NCI-H526 (cell line): ENCODE measurements at places on chromosomes 13 and 19.
A peak's percentile ranks its signal among the peaks of the same experiment; 100 is the strongest.

GRCh38 chr19:39154629-39155100, 29.1 kb downstream of the PAK4 start:
- peak; percentile 19 for DNase-seq

DNA sequence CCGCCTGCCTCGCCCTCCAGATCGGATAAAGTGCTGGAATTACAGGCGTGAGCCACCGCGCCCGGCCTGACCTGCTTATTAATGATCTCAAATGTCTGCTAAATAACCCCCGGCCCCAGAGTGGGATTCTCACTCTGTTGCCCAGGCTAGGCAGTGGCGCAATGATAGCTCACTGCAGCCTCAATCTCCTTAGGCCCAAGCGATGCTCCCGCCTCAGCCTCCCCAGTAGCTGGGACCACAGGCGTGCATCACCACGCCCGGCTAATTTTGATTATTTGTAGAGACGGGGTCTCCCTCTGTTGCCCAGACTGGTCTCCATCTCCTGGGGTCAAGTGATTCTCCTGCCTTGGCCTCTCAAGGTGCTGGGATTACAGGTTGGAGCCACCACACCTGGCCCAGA, 626 bp upstream of the ATP5F1D start:
- DNase-seq: no peak

DNA sequence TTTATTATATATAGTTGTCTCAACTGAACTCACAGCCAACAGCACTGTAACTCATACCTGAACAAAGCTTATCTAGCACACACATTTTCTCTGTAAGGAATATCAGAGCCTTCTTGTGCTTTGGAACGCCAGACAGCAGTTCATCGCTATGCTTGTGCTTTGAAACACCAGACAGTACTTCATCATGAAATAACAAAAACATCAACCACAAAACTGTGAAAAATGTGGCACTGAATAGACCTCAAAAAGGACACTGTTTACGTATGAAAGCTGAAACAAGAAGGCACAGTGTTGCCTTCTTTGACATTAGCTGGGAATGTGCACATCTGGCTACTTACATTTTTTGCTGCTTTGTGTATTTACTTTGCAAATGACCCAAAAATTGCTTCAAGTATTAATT, 160.2 kb downstream of the PDS5B start:
- no peak for DNase-seq

DNA sequence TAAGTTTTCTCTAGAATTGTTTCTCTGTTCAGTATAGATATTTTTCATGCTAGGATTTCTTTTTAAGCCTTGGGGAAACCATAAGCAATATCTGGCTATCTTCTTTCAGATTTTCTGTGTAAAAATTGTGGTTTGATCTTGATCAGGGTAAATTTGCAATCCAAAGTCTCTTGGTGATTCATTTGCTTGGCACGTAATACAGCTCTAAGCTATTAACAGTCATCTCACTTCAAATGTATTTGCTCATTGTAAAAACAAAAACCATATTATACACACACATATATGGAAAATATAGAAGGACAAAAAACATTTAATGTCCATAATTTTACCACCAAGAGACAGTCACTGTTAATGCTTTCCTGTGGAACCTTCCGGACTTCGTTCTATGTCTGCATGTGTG, 191.0 kb downstream of the SHISA2 start:
- peak; percentile 50 for DNase-seq

GRCh38 chr13:67353941-67354340, 123.8 kb upstream of the PCDH9 start:
- DNase-seq: no peak

- no peak for DNase-seq
Measured at GRCh38 chr13:94427313-94427953, 52.0 kb downstream of the DCT start.

DNA sequence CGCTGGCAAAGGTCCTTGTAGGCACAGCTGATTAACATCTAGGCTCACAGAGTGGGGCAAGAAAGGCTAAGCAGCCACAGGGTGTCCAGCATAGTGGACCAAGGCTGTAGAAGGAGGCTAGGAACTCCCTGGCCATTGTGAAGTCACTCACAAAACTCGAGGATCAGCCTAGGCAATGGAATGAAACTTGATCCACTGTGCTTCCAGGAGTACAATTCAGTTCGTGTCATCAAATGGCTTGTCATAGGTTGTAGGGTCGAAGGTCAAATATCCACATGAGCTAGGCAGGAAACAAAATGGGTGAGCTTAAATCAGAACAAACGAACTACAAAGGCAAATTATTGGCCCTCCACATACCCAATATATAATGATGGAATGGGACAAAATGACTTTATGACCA, 4.4 kb upstream of the FAM187B start:
- no peak for DNase-seq

DNA sequence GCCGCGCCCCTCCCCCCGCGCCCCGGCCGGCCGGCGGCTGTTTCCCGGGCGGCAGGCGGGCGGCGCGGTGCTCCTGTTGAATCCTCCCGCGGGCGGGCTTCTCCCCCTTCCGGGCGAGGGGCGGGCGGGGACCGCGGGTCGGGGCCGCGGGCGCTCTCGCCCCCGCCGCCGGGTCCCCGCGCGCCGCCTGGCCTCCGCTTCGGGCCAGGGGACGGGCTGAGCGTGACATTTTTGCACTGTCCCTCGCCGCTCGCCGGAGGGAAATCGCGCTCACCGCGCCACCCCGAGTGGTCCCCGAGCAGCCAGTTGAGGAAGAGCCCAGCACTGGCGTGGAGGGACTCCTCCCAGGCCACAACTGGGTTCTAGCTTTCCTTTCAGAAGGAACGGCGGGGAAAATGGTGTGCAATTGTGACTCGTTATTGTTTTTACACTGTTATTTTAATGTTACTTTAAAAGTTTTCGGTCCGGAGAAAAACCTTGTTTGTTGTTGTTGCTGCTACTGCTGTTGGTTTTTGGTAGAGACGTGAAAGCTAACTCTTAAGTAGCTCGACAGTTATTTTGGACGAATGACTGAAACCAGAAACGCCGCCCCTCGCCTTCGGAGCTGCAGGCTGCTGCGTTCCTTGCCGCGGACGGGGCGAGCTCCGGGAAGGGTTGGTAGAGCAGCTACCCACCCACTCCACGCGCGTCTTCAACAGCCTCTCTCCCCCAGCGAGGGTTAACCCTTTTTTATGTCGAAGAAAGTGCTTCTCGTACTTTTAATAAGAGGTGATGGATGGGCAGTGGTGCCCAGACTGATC, 959 bp downstream of the PDS5B start:
- peak; percentile 69 for DNase-seq

DNA sequence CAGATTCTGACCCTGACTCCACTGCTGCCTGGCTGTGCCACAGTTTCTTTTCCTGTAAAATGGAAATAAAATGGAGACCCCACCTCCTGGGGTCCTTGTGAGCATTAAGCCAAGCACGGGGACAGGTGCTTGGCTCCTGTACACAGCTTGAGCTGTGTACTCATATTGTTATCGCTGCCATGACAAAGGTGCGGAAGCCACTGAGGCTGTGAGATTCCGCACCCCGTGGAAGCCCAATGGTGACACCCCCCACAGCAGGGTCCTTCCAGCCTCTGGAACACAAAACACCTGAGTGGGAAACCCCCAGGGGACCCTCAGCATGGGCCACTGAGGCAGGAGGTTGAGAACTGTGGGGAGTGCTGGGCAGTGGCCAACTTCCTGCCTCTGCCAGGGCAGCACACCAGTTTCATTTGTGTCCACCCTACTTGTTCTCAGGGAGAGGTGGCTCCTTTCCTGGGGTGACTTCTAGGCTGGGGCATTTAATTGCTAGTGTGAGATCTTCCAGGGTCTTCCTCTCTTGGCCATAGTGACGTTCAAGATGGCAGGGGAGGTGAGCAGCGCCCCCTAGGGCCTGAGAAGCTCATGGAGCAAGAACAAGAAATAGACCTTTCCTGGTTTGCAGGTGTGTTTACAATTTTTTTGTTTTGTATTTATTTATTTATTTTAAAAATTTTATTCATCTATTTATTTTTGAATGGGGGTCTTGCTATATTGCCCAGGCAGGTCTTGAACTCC, 5.4 kb upstream of the JSRP1 start:
- no peak for DNase-seq

GRCh38 chr13:83622422-83622784, 259.9 kb downstream of the SLITRK1 start:
- no peak for DNase-seq

GRCh38 chr13:44908712-44909111, 80.6 kb downstream of the NUFIP1 start:
- DNase-seq: no peak

- no peak for DNase-seq
Measured at GRCh38 chr19:10237702-10238101, 6.6 kb upstream of the S1PR2 start.

DNA sequence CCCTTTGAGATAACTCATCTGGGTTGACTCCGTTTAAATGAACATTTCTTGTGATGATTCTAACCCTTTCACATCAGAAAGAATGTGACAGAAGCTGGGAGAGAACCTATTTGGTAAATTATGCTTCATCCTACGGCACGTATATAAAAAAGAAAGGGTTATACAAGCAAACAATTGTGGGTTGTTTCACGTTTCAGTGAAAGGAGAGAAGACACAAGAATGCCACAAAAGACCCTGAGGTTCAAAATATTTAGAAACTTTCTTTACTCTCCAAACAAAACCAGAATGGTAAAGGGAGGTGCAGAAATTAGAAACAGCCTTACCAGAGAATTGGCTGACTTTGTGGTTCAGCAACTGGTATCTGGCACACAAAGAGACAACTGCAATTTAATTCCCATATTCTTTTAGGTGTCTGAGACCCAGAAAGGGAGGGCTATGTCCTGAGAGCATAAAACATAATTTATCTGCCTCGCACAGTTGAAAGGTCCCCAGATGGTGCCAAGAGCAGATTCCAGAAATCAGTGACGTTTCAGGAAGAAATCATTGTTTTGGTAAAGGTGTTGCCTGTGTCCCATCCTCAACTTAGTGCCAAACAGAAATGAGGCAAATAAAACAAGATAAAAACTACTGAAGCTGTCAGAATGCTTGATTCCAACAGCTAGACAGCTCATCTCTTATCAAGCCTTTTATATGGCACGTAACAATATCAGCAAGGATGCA, 361.4 kb downstream of the EFNB2 start:
- DNase-seq: no peak

- no peak for DNase-seq
Measured at GRCh38 chr13:71820699-71821098, 46.3 kb downstream of the DACH1 start.

DNA sequence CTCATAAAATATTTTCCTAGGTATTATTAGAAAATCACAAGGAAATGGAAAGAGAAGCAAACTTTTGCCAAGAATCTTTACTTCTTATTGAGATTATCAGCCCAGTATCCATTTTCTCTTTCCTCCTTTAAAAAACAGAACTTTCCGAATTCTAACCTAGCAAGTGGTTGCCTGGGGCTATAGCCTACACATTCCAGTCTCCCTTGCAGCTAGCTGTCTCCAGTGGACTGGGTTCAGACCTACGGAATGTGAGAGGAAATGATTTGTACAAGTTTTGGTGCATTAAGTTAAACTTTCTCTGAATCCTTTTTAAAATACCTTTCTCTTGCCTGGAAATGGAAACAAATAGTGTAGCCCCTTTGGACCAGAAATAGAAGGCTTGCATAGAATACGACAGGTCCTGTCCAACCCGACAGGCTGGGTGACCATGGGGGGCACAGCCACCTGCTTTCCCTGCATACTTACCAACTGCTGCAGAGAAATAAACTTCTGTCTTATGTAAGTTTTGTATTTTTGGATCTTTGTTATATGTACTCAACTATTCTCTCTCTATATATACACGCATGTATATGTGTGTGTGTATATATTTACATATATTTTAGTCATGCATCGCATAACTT, 185.9 kb downstream of the NALCN start:
- no peak for DNase-seq

DNA sequence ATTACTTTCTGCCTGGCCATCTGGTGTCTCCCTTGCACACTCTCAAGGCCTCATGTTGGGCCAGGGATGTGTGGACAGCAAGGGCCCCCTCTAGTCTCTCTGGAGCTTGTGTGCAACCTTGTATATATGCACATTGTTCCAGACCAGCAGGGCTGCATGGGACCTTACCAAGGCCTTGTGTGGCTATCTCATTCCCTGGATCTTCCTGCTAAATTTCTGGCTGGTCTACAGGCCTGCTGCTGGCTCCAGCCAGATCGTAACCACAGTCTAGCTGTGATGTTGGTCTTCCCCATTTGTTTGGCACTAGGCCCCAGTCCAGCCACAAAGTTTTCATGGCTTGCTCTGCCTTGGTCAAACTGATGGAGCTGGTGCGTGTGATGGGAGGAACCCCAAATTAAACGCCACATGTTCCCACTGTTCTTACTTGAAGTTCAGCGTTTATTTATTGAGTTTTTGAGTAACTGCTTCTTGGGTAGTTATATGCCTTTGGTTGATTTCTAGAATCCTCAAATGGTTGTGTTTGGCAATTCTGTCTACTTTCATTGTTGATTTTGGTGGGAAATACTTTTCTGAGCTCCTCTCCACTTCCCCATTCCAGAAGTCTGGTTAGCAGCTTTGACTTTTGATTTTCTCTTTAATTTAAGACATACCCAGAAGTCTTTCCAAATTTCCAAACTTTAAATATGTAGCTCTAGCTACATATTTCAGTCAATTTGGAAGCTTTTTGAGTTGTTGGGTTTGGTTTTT, 56.4 kb downstream of the SIPA1L3 start:
- no peak for DNase-seq

DNA sequence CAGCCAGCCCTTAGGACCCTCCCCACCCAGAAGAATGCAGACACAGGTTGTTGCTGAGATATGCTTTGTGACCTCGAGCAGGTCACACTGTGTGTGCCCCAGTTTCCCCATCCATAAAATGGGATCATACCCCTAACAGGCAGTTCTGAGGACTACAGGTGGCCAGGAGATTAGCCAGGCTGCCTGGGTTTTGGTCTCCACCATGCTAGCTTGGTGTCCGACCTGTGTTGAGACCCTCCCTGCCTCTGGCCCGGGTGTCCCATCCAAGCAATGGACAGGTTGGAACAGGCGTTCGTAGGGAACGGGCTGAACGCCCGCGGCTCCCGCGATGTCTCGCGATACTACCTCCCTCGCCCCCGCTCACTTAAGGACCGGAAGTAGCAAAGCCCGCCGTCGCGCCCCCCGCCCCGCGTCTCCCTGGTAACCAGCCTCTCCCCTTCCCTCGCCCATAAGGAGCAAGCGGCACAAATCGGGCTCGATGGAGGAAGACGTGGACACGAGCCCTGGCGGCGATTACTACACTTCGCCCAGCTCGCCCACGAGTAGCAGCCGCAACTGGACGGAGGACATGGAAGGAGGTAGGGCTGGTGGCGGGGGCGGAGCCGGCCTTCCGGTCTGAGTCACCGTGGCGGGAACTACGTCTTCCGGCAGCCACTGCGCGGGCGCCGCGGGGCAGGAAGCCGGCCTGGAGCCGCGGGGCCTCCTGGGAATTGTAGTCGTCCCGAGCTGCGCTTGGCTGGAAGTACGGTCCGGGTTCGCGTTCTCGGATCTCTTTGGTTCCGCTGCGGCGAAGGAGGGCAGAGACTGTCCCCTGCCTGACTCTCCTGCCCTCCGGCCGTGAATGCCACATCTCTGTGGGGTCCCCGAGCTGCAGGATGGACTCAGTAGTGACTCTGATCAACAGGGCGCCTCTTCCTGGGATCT, 45.4 kb downstream of the SMIM24 start:
- DNase-seq: peak; percentile 94
